ENCODE measurements at places on chromosomes 4 and X. TPM values are rescaled to one million over a fixed set of nuclear protein-coding genes. Genes with fewer than 3 reads are reported as not detected.

Gene TMA16
- total RNA-seq = 30.6 TPM

Gene ANXA10
- 0.32 TPM for total RNA-seq

Gene FOXR2
- not detected for total RNA-seq

Gene ITIH6
- not detected for total RNA-seq

Gene MAOB
- under 0.01 TPM for total RNA-seq

Gene ATOH1
- not detected for total RNA-seq

Gene NDNF
- 0.32 TPM for total RNA-seq

Gene SRPK3
- 0.86 TPM for total RNA-seq

Gene LINC00632
- 5.2 TPM for total RNA-seq

Gene CD40LG
- not detected for total RNA-seq

Gene NEUROG2
- total RNA-seq = not detected

Gene EGF
- 6.5 TPM for total RNA-seq

Gene GRIA2
- total RNA-seq = 1.9 TPM

Gene TEX11
- not detected for total RNA-seq

Gene MAGED4
- total RNA-seq = 34.5 TPM

Gene HELQ
- total RNA-seq = 11.6 TPM

Gene DGKK
- total RNA-seq = not detected

Gene PALLD
- 188 TPM for total RNA-seq

Gene SLC9B1
- total RNA-seq = 0.43 TPM

Gene P2RY4
- total RNA-seq = not detected

Gene NXT2
- 11.2 TPM for total RNA-seq

Gene RIBC1
- total RNA-seq = 0.32 TPM

Gene ADH1B
- 0.43 TPM for total RNA-seq

Gene ANK2
- total RNA-seq = 23.2 TPM

Gene DGAT2L6
- total RNA-seq = not detected

Gene SPANXC
- total RNA-seq = not detected

Gene HEPH
- 1.3 TPM for total RNA-seq

Gene EDNRA
- 4.2 TPM for total RNA-seq

Gene UGT2B15
- not detected for total RNA-seq

Gene CTBP1
- 314 TPM for total RNA-seq

Gene LGI2
- total RNA-seq = not detected

Gene LEF1
- 1.6 TPM for total RNA-seq

Gene VCX3A
- total RNA-seq = not detected

Gene GAGE1
- total RNA-seq = not detected

Gene RAI2
- total RNA-seq = not detected

Gene GC
- not detected for total RNA-seq

Gene TMEM175
- 10.3 TPM for total RNA-seq
